Hematopoietic multipotent progenitor cell (in vitro differentiated cells): ENCODE measurements at places on chromosomes 5 and 9.

- DNase-seq = no peak
These were observed 18.0 kb downstream of the POLR1E start for GRCh38 chr9:37503736-37504135.

GRCh38 chr5:67815455-67816391 lies 399.8 kb upstream of the PIK3R1 start:
- no peak for DNase-seq

DNA sequence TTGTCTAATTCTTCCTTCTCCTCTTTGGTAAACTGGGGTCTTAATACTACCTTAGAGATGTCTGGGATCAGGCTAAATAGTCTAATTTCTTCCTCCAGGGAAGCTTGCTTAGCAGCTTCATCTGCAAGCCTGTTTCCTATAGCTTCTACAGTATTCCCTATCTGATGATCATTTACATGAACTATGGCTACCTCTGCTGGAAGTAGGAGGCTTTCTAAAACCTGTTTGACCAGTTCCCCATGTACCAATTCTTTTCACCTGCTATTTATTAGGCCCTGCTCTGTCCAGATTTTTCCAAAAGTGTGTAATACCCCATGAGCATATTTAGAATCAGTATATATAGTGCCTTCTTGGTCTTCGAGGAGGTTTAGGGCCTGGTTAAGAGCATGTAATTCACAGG lies 619.8 kb downstream of the HINT1 start:
- DNase-seq = no peak

DNA sequence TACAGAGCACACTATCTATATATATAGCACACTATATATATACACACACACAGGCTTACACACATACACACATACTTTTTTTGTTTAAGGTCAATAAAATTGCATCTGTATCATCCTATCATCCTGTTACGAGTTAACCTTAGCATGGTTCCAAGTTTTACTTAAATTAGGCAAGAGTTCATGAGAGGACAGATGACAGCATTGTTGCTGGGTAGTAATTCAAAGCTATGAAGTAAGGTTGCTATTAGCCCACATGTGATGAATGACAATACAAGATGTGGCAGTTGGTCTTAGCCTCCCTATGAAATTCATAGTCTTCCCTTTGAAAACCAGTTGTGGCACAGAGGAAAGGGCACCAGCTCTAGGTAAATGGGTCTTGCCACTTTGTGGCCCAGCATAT lies 438.1 kb downstream of the ACTL7B start:
- no peak for DNase-seq

- no peak for DNase-seq
These were observed 196.2 kb downstream of the DEPDC1B start for GRCh38 chr5:60503771-60504170.

GRCh38 chr5:151243564-151243963 lies 9.4 kb upstream of the GM2A start:
- no peak for DNase-seq

DNA sequence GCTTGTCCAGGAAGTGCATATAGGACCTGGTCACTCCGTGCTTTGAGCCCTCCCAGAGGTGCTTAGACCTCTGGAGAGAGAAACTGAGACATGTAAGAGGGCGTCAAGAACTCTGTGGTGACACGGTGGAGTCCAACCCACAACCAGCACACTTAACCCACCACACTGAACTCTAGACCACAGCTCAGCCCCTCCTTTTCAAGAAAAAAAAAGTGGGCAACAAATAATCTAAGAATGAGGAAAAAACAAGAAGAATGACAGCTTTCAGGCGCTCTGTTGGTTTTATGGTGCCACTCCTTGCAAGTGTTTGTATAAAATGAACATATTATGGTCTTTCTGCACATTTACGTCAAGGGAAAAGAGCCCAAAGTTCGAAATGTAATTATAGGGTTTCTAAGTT lies 50.2 kb upstream of the SNAPC3 start:
- DNase-seq = no peak

- DNase-seq = peak; percentile 80
These were observed 72.0 kb downstream of the NUP214 start for GRCh38 chr9:131197160-131197911.

GRCh38 chr9:114805670-114806525 lies at the start of gene TNFSF15:
TSS of gene TNFSF15 (minus strand) at chr9:114806039. CDS start at chr9:114806012, 27 bp downstream.
- DNase-seq = peak; percentile 63

GRCh38 chr5:127586066-127586770 lies 62.7 kb upstream of the CTXN3 start:
- DNase-seq = no peak

DNA sequence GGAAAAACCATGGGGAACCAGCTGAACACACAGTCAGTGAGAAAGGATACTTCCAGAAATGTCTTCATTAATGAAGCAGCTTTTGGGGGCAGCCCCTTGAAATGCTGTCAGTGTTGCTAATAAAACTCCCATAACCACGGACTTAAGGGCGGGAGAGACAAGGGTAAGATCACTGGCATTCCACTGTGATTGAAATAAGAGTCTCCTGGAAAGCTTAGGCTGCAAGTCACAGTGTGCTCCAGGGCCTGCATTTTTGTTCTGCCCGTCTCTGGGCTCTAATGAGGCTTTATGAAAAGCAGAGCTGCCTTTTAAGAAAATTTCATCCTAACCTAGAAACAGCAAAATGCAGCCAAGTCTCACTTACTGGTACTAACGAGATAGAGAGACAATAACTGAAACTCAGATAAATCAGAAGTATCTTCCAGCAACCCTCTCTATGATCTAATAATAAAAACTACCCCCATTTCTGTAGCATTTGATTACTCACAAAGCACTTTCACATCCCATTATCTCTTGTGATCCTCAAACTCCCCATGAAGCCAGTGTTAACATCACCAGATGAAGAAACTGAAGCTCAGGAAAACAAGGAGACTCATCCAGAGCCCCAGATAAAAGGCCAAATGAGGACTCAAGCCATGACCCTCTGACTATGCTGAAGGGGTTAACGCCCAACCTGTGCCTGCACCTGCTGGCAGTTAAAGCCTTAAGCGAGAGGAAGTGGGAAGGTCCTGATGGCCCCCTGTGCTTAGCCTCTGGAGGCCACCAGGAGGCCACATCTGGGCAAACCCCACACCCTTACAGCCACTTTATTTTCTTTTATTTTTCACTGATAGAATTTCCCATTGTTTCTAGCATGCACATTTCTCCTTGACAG lies 37.5 kb downstream of the SPOCK1 start:
- no peak for DNase-seq

DNA sequence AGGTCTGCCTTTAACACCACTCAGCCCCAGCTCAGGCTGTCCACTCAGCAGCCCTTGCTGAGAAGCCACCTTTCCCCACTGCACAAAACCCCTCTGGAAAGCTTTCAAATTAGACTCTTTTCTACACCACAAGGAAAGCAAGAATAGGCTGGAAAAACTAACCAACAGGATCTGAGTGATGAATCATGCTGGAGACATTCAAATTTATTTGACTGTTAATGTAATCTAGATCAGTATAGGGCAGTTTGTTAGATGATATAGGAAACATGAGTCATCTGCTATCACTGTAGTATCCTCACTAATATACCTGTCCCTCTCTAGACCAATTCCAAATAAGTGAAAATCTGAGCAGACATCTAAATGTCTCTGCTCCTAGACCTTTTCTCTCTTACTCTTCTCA lies 127.8 kb upstream of the PAM start:
- DNase-seq = no peak

- no peak for DNase-seq
These were observed 73.9 kb upstream of the PCSK1 start for GRCh38 chr5:96506866-96507527.

- no peak for DNase-seq
These were observed 55.4 kb downstream of the SEMA4D start for GRCh38 chr9:89442501-89442978.

- peak; percentile 88 for DNase-seq
These were observed 28.4 kb upstream of the SLC12A7 start for GRCh38 chr5:1140171-1140817.

DNA sequence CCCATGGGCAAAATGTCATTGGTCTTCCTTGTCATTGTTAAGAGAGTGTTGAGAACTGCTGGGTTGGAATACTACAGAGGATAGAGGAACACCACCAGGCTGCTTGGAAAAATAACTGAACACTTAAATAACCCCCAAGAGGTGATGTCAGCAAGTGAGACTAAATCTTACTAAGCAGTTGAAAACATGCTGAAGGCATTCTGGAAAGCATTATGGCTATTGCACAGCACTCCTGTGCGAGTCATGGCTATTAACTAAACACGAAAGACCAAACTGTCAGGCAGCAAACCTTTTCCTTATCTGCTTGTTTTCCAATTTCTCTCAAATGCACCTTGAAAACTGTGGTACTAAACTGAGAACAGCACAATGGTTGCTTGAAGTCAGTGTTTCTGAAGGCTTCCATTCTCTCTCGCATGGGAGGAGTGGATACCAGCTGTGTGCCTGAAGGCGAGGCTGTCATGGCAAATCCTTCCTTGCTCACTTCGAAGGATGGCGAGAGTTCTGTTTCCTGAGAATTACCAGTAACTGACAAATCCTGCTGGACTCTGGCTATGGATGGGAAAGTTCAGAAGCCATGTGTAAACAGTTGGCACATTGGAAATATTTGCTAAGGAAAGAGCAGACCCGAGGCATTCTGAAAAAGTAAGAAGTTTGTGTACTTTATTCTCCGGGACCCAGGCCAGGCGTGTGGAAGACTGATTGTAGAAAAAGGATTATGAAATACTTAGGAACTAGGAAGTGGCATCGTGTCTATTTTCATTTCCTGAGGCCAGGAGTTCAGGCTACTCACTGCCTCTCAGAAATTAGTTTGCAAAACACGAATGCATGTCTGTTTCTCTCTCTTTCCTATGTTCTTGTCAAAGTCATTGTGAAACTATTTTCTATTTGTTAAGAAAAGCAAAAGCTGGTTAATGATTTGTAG lies 182.1 kb downstream of the DMRT2 start:
- no peak for DNase-seq

DNA sequence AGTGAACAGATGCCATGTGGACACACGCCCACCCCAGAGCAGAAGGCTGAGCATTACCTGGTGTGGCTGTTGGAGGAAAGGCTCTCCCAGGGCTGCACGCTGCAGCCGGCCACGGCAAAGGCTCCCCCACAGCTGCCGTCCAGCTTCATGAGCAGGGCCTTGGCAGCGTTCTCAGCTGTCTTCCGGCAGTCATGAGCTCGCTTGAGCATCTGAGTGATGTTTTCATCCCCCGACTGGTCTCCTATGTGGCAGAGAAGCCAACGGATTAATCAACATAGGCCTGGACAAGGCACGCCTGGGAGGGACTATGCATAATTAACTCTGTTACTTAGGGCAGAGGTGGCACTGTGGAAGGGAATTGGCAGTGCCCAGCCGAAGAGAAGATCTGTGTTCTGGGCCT lies 87.3 kb downstream of the DCP2 start:
- DNase-seq = no peak

DNA sequence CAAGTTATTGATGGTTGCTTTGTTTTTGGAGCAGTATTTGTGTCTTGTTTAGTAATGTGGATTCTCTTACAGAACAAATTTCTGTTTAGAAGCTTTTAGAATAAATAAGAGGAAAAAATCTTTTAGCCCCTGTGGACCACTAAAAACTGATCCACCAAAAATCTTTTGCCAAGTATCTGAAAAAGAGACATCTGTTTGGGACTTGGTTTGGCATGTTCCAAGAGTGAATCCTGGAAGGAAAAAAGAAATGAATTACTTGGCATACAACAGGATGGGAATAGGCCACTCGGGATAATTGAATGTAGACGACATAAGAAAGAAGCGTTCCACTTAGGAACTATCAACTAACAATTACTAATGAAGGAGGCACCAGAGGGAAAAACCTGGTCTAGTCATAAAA lies 1350.1 kb upstream of the C9orf72 start:
- no peak for DNase-seq

DNA sequence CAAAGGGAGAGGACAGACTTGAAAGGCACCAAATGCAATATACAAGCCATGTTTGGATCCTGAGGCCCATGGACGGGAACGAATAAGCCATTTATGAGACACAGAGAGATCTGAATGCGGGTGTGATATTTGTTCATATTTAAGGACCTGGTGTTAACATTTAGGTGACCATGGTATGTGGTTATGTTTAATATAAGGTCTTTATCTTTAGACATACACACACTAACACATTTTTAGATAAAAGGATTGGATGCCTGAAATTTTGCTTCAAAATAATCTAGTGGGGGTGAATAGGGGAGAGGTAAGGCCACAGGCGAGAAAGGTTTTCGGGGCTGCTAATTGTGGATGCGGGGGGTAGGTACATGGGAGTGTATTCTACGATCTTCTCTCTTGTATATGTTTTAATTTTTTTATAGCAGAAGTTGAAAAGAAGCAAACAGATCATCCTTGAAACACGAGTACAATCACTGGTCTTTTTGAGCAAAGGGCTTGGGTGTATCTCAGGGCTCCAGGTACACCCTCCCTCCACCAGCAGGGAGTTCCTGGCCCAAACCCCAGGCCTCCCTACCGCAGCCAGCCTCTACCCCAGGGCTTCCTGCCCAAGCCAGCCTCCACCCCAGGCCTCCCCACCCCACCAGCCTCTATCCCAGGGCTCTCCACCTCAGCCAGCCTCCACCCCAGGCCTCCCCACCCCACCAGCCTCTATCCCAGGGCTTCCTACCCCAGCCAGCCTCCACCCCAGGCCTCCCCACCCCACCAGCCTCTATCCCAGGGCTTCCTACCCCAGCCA lies 12.2 kb downstream of the AKNA start:
- DNase-seq = no peak

- DNase-seq = peak; percentile 73
These were observed 207.9 kb downstream of the C9orf50 start for GRCh38 chr9:129412814-129413536.

DNA sequence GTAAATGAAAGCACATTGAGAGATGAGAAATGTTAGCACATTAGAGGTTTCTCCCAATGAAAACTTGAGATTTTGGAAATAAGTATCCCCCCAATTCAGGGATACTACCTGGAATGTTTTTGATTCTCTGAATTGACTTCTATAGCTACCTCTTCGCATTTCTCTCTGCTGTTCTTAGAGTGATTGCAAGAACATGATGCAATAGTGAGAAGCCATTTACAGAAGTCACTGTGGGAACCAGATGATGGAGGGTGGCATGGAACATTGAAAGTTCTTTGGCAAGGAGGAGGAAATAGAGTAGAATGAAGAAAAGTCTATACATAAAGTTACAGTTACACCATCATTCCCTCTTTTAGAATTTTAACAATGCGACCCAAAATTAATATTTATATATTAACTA lies 9.2 kb downstream of the NPR3 start:
- DNase-seq = no peak

DNA sequence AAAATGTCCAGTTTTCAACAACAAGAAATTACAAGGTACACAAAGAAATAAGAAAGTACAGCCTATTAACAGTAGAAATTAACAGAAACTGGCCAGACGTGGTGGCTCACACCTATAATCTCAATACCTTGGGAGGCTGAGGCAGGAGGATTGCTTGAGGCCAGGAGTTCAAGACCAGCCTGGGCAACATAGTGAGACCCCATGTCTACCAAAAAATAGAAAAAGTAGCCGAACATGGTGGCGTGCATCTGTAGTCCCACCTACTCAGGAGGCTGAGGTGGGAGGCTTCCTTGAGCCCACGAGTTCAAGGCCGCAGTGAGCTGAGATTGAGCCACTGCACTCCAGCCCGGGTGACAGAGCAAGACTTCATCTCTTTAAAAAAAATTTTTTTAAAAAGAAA lies 41.5 kb upstream of the FSD1L start:
- DNase-seq = no peak
